Activated T-cell treated with anti-CD3 and anti-CD28 coated beads for 24 hours (primary cell): ENCODE measurements at places on chromosomes 7 and 10.

GRCh38 chr7:158816271-158816670 lies 13.0 kb downstream of the ESYT2 start:
- no peak for DNase-seq

- DNase-seq, result no peak
Observed at GRCh38 chr10:121558238-121558637, 40.0 kb downstream of the FGFR2 start.

- DNase-seq, result no peak
Observed at GRCh38 chr7:138164804-138165203, 88.5 kb downstream of the AKR1D1 start.

DNA sequence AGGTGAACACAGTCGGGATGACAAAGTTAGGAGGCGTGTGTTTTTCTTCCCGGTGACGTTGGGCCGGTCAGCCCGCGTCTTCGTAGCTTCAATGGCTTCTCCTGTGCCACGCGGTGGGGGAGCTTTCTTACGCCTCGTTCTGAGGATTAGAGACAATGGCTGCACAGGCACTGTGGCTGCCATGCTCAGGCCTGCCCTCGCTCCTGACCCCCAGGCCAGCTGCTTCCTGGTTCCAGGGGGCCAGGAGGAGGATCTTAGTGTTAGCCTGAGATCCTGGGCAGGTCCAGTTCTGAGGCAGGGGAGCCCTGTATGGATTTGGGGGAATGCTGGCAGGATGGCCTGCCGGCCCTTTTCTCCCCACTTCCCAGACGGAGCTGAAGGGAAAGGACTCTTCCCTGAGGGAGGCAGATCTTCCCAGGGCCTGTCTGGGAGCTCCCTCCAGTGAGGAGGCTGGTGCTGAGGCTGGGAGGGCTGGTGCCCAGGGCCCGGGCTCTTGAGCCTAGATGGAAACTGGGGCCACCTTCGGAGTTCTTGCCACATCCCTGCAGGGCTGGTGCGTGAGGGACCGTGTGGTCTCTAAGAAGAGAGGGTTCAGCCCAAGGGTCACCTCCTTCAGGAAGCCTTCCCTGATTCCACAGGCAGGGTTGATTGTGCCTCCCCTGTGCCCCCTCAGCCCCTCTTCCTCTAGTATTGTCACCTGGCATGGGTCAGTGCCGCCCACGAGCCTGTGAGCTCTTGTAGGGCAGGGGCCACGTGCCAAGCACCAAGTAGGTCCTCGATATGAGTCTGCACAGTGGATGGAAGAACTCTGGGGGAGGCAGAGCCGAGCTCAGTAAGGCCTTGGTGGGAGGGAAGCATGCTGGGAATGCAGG lies 101.4 kb downstream of the GRK5 start:
- DNase-seq, result no peak

GRCh38 chr7:42593860-42594259 lies 318.0 kb downstream of the C7orf25 start:
- DNase-seq, result no peak

DNA sequence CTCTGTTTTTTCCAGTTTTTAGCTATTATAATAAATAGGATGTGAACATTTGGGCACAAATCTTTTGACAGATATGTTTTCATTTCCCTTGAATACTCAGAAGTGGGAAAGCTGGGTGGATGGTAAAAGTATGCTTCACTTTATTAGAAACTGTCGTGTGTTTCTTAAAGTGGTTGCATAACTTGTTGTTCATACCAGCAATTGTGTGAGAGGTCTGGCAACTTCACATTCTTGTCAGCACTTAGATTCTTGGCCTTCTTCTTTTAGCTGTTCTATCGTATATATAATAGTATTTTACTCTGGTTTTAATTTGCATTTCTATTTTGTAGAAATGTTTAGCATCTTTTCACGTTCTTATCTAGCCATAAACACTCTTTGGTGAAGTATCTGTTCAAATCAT lies 894.4 kb downstream of the KCNMA1 start:
- DNase-seq, result no peak

- DNase-seq, result no peak
Observed at GRCh38 chr7:1466524-1467271, 7.4 kb upstream of the MICALL2 start.

DNA sequence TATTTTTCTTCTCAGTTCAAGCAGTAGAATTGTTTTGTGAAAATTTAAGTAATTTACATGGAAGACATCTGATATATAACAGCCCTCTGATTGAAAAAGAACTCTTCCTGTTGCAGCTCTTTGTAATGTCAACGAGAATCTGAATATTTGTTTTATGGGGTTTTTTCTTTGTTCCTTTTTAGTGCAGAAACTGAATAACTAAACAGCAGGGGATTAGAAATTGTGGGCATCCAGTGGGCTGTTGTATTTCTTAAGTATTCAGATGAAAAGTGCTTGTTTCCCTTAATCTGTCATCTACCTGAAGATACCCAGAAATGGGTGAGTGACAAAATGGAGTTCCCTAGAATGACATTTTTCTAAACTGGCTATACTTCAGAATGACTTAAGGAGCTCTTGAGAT lies 7.4 kb downstream of the ARL4A start:
- no peak for DNase-seq

DNA sequence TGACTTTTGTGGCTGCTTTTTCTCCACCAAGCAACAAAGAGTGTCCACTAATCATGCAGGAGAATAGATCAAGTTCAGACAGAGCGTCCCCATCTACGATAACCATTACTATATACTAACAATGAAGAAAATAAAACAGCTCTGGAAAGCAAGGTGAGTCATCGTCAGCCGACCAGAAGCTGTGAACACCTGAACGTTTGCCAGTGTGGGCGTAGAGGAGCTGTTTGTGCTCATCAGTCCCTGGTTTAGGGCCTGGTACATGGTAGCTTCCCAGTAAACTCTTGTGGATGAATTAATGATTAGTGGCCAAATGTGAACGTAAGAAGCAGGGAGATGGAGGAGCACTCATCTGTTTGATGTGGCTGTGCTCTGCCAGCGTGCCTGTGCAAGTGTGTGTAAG lies 180.7 kb downstream of the EVX1 start:
- no peak for DNase-seq
